Activated naive CD8-positive, alpha-beta T cell treated with anti-CD3 and anti-CD28 coated beads for 36 hours (primary cell): ENCODE measurements at places on chromosomes 2 and 18. TPM values are rescaled to one million over a fixed set of nuclear protein-coding genes. Genes with fewer than 3 reads are reported as not detected.
A peak's percentile ranks its signal among the peaks of the same experiment; 100 is the strongest.

DNA sequence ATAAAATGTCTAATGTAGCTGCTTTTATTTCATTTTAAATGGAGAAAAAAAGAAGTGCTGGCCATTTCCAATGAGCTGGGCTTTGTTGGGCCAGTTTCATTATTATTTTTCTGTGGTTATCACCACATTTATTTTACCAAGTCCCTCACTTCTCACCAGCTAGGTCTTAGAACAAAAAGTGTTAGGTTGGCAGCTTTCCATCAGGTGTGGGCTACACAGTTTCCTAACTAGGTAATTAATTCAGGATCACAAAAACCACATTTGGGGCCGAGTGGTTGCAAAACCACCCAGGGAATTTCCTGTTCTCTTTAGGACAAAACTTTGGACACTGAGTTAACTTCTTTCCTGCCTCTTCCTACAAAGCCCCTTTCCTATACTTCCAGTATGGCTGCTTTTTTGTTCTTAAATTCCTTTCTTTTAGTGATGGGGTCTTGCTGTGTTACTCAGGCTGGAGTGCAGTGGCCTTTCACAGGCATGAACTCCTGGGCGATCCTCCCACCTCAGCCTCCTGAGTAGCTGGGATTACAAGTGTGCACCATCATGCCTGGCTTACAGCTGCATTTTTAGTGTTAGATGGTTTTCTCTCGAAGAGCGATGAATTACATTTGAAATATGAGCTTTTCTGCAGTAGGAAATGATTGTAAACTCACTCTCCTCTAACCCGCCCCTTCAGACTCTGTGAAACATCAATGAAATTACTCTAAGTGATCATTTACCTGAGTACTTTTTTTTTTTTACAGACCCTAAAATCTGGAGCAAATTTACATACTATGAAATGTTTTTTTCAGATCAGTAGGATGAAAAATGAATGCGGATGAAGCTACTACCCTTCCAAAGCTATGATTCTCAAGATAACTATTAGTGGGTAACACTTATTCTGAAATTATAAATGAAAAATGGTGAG, 2.6 kb upstream of the ZFP36L2 start:
- DNase-seq, result peak; percentile 35

GRCh38 chr2:188518381-188518780, 226.7 kb downstream of the GULP1 start:
- no peak for DNase-seq

DNA sequence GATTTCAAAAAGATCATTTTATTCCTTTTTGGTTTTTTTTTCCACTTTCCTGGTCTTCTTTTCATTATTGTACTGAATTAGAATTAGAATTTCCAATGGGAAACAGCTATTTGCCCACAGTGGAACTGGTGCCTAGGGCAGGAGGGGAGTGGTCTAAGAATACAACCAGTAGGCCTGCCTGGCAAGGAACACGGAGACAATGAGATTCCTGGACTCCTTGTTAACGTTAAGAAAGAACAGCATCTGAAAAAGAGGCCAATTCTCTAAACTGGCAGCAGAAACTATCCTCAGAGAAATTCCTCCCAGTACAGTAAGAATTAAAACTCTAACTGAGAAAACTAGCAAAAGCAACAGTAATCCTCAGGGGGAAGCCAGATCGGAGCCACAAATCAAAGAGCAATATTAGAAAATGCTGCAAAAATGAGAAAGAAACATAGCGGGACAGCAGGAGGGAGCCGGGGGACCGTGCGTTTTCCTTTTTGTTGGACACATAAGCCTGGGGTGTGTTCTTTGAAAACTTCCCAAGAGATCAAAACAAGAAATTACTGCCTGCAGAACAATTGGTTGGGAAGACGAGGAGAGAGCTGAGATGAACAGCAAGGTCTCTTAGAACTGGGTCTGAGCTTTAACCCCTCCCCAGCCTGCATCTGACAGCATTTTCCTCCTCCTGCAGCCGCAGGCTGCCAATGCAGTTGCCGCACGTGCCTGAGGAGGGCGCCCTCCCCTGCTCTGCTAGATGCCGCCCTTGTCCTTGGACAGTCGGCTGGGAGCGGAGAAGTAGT, 776.0 kb downstream of the TSN start:
- no peak for DNase-seq

- no peak for DNase-seq
Measured at GRCh38 chr2:127163921-127164320, 56.2 kb downstream of the CYP27C1 start.

DNA sequence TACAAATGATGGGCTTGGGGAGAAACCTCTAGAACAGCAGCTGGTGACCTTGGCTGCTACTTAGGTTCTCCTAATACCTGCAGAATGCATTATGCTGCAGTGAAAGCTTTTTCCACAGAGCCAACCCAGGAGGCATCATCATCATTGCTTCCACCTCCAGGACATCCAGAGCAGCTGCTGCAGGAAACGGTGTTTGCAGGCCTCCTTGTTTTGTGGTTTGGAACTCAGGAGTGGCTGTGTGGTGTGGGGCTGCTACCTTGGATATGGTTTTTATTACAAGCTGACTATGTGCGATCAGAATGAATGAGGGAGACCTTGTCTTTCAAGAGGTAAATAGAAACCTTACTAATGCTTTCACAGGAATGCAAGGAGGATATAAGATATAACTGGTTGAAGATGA, 82.9 kb upstream of the MCFD2 start:
- no peak for DNase-seq

DNA sequence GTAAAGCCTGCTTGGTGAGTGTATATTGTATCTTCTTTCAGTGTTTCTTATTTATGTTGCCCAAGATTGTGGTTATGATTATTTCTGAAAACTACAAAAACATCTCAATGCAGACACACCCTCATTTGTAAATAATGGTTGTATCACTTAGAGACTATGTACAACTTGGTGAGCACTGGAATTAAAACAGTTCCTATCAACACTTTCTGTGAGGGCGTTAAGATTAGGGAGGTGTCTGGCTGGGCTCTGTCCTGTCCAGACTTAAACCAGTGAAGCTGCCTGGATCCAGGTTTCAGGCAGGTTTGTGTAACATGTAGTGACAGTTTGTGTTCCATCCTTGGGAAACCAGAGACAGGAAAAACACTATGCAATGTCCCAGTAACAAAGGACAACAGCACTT, 49.7 kb downstream of the CTAGE1 start:
- no peak for DNase-seq

- DNase-seq, result peak; percentile 64
Measured at GRCh38 chr2:62197011-62197924, 1.4 kb downstream of the B3GNT2 start.

- DNase-seq, result no peak
Measured at GRCh38 chr2:46010925-46011490, 286.2 kb upstream of the EPAS1 start.

- no peak for DNase-seq
Measured at GRCh38 chr2:54653572-54654204, 69.8 kb upstream of the EML6 start.

DNA sequence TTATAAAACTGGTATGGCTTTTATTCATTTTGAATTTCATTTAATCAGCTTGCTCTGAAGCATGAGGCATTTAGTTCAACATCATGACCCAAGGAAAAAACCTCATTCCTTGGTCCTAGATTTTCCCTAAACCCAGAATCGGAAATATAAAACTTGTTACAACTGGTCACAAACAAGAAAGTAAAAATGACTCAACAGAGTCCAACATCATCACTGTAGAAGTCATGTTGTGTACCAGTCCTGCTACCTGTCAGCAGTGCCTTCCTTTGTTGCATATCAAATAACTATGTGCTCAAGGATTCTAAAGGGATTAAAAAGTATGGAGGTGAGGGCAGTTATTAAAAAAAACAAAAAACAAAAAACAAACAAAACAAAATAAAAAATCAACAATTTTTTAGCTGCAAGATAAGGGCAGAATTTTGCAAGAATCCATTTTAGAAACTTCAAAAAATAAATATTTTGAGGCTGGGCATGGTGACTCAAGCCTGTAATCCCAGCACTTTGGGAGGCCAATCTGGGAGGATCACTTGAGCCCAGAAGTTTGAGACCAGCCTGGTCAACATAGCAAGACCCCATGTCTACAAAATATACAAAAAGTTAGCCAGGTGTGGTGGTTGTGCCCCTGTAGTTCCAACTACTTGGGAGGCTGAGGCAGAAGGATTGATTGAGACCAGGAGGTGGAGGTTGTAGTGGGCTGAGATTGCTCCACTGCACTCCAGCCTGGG, 18.4 kb downstream of the NCKAP1 start:
- no peak for DNase-seq

GRCh38 chr2:120293096-120294007, 40.7 kb downstream of the RALB start:
- DNase-seq, result no peak

GRCh38 chr2:43619511-43619910, 17.5 kb upstream of the PLEKHH2 start:
- no peak for DNase-seq

- DNase-seq, result no peak
Measured at GRCh38 chr2:39175026-39175812, 54.4 kb upstream of the SOS1 start.

DNA sequence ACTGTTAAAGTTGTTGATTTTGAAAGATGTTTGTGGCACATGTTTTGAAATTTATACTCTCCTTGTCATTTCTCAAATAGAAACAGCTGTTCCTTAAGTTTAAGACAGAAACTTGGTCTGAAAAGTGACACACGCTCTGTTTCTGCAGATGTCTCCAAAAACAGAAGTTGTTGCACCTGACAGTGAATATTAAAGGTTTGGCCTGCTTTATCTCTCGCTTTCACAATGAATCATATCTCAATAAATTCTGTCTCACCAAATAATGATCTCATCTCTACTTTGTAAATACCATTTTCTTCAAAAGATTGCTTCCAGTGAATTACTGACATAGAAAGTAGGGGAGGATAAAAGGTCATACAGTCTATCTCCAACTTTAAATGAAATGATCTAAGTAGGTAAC, 294.9 kb upstream of the SYT4 start:
- DNase-seq, result no peak

- no peak for DNase-seq
Measured at GRCh38 chr18:363301-364085, 95.6 kb upstream of the THOC1 start.

- peak; percentile 48 for DNase-seq
Measured at GRCh38 chr2:170361090-170361936, 183.4 kb downstream of the MYO3B start.

- no peak for DNase-seq
Measured at GRCh38 chr18:42086288-42086687, 131.3 kb downstream of the PIK3C3 start.

DNA sequence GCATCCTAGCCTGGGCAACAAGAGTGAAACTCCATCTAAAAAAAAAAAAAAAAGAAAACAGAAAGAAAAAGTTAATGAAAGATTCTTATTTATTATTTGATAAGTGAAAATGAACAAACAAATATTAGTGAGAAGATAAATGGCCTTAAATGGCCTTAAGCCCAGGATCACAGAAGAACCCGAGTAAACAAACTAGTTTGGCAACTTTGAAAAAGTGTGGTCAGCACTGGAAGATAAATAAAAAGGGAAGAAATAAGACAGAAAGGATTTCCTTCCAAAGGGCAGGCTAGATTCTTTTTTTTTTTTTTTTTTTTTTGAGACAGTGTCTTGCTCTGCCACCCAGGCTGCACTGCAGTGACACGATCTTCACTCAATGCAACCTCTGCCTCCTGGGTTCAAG, 692.4 kb downstream of the CPS1 start:
- DNase-seq, result no peak

- DNase-seq, result no peak
Measured at GRCh38 chr2:239715606-239716005, 309.5 kb downstream of the NDUFA10 start.

- no peak for DNase-seq
Measured at GRCh38 chr2:188776634-188777033, 197.5 kb upstream of the COL3A1 start.

- DNase-seq, result no peak
Measured at GRCh38 chr18:27094621-27095020, 90.5 kb downstream of the CHST9 start.

TMEFF2 gene
- not detected for total RNA-seq

LONRF2 gene
- not detected for total RNA-seq

GPR45 gene
- total RNA-seq, result not detected
